ENCODE measurements at places on chromosomes 12 and 14.

GRCh38 chr12:62995097-62995496 is 60.1 kb upstream of the PPM1H start:
- H3K27ac ChIP-seq = no peak overlapping the region
- H3K27me3 ChIP-seq = no peaks in the 10 kb centered on the region
- no peak overlapping the region for H3K4me3 ChIP-seq
- DNase-seq = no peak
- no peaks in the 10 kb centered on the region for H3K36me3 ChIP-seq

DNA sequence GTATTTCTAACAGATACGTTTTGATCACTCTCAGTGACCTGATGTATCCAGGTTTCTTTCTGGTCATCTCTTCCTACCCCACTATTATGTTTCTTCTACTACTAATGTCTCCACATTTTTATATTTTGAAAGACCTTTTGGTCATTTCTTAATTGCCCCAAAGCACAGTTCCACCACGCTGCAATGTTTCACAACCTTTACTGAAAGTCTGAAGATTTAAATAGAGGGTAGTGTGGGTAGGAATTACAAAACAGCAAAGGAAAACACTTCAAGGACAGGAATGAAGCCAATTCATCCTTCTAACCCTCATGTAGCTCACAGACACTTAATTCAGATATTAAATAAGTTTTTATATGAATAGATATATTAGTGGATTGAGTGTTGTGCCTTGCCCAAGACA is 36.1 kb upstream of the SLC16A7 start:
- no peak overlapping the region for H3K27ac ChIP-seq
- no peaks in the 10 kb centered on the region for H3K36me3 ChIP-seq
- no peak overlapping the region for H3K4me3 ChIP-seq
- DNase-seq = no peak

DNA sequence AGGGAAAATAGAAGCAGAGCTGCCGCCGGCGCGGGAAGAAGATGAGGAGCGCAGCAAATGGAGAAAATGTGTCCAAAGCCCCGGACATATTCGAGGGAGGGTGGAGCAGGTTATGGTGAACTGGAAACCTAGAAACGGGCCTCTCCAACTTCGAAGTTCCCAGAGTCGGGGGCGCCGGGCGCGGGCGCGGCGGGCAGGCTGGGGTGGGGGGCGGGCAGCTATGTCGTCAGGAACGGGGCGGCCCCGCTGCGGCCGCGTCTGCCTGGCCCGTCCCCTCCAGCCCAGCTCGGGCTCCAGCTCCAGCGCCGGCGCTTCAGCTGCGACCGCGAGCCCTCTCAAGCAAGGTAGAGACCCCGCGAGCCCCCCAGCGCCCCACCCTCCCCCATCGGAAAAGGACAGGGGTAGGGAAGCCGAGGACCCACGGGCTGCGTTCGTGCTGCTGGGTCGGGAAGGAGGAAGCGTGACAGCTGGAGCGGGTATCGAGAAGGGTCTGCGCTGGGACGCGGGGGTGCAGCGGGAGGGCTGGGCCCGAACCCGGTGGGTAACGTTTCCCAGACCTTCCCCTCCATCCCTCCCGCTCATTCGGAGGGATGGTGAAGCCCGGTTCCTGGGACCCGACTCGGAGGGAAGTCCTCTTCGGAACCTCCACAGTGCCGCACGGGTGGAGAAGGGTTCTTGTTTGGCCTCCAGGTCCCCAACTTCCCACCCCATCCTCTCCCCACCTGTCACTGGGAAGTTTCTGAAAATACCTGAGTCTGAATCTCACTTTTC is 1.0 kb downstream of the DGKA start:
- H3K27me3 ChIP-seq = no peaks in the 10 kb centered on the region
- peak overlapping the region; percentile 96 for H3K27ac ChIP-seq
- peaks cover 62% of the 10 kb centered on the region for H3K36me3 ChIP-seq
- H3K4me3 ChIP-seq = peak overlapping the region; percentile 91
- H3K4me1 ChIP-seq = peaks cover 64% of the 10 kb centered on the region
- peak; percentile 45 for DNase-seq

- DNase-seq = peak; percentile 66
- no peaks in the 10 kb centered on the region for H3K36me3 ChIP-seq
- H3K4me1 ChIP-seq = peaks cover 29% of the 10 kb centered on the region
- peak within 1 kb of the TSS; percentile 86 for H3K4me3 ChIP-seq
- peak within 1 kb of the TSS; percentile 75 for H3K27ac ChIP-seq
Observed at GRCh38 chr14:93115821-93116675, at the start of gene ITPK1. TSS of gene ITPK1 (minus strand) at chr14:93115925. CDS start at chr14:93115163, 762 bp downstream.

GRCh38 chr12:11568155-11568761 is 81.2 kb upstream of the ETV6 start:
- H3K4me3 ChIP-seq = no peak overlapping the region
- H3K27me3 ChIP-seq = peaks cover 12% of the 10 kb centered on the region
- H3K27ac ChIP-seq = no peak overlapping the region
- no peaks in the 10 kb centered on the region for H3K4me1 ChIP-seq

DNA sequence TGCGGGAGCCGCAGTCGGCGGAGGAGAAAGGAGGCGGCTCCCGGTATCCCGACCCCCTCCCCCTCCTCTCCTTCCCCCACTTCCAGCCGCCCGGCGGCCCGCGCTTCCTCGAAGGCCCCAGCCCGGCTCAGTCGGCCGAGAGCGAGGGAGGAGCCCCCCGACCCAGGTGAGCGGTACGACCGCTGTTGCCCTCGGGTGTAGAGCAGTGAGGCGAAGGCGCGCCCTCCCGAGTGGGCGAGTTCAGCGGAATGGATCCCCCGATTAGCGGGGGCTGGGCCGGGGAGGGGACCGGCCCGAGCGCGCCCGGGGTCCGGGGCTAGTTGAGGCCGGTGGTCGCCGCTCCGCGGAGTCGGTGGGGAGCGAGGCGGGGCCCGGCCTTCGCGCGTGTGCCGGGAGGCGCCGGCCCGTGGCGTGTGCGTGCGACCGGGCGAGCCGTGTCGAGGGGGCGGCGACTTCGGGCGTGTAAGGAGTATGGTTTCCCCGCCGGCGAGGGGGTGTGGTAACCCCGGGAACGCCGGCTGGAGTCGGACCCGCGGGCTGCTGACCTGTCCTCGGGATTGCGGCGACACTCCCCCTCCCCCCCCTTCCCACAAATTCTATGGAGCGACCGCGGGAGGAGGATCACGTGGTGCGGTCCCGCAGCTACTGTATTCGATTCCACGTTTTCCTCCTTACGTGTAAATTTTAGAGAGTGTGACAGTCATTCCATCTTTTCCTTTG is 501 bp downstream of the RIMKLB start:
- H3K27me3 ChIP-seq = peaks cover 39% of the 10 kb centered on the region
- peak; percentile 25 for DNase-seq
- H3K4me1 ChIP-seq = peaks cover 14% of the 10 kb centered on the region
- no peak overlapping the region for H3K27ac ChIP-seq
- peak overlapping the region; percentile 86 for H3K4me3 ChIP-seq

DNA sequence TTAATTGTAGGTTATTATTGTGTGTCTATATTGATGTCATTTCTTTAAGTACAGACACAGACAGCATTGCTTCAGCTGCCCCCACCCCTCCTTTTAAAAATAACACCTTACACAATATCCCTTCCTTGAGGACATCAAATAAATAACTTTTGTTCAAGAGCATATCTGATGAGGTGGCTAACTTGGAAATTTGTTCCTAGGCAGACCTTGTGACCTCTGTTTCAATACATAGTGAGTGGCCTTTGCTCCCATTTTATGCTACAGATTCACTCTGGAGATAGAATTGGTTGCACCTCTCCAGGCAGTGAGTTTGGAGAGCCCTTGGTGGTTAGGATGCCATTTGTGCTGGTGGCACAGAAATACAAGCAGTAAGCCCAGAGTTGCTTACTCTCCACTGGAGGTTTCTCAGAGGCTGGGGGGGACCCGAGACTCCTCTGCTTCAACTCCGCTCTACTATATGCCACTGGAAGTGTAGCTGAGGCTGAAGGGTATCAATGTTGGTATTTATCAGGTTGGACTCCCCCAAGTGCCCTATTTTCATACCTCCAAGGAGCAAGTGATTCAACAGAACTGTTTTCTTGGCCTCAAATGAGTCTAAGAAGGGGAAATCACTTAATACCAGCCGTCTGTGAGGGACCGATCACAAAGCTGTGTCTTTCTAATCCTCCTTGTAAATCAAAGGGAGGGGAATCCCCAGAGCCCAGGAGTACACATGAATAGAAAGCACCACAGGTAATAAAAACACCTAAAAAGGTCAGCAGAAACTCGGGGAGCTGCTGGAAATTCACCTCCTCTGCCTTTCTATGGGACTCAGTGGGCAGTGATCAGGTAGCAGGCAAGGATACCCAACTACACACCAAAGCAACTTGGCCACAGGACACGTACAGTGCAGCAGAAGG is 463.1 kb downstream of the RAD51B start:
- H3K27ac ChIP-seq = peak overlapping the region; percentile 96
- peaks cover 47% of the 10 kb centered on the region for H3K4me1 ChIP-seq
- H3K36me3 ChIP-seq = peaks cover 4% of the 10 kb centered on the region
- H3K4me3 ChIP-seq = no peak overlapping the region
- DNase-seq = no peak

- H3K27me3 ChIP-seq = peaks cover 33% of the 10 kb centered on the region
- no peak for DNase-seq
- H3K4me1 ChIP-seq = no peaks in the 10 kb centered on the region
- no peak overlapping the region for H3K4me3 ChIP-seq
- H3K36me3 ChIP-seq = no peaks in the 10 kb centered on the region
Observed at GRCh38 chr12:10015450-10015849, 5.0 kb downstream of the CLEC12B start.

DNA sequence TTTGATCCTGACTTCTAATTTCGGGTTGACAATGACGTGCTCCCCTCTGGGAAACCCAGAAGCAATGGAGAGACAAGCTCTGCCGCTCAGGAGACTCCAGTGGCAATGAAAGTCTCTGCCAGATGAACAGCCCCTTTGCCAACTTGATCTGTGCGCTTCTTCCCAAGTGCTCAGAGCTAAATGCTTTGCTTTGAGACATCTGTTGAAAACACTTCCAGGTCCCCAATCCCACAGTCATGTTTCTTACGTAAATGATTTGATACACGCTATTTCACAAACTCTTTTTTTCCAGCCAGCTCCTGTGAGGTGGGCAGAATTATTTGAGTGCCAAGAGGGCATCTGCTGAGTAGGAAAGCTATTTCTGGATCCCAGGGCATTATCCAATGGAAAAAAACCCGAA is 147.6 kb downstream of the RIMBP2 start:
- H3K27ac ChIP-seq = no peak overlapping the region
- no peak for DNase-seq
- H3K4me1 ChIP-seq = no peaks in the 10 kb centered on the region
- no peaks in the 10 kb centered on the region for H3K36me3 ChIP-seq

GRCh38 chr12:24780697-24781368 is 168.1 kb downstream of the BCAT1 start:
- no peak for DNase-seq
- no peak overlapping the region for H3K27ac ChIP-seq
- no peak overlapping the region for H3K4me3 ChIP-seq

DNA sequence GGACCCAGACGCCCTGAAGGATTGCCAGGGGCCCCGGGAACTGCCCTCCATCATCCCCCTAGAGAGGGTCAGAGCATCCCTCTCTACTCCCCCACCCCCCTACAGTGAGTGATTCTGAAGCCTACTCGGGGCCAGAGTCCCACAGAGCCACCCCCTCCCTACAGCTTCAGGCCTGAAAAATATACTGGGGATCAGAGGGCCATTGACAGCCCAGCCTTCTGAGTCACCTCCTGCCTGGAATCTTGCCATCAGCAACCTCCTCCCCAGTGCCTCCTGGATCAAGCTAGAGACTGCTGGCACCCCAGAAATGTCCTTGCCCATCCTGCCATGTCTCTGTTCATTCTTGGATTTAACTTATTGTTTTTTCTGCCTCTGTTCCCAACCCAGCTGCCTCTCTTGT is 21.7 kb upstream of the MIA2 start:
- H3K27me3 ChIP-seq = no peaks in the 10 kb centered on the region
- H3K36me3 ChIP-seq = peaks cover 3% of the 10 kb centered on the region
- no peak for DNase-seq
- no peak overlapping the region for H3K27ac ChIP-seq

DNA sequence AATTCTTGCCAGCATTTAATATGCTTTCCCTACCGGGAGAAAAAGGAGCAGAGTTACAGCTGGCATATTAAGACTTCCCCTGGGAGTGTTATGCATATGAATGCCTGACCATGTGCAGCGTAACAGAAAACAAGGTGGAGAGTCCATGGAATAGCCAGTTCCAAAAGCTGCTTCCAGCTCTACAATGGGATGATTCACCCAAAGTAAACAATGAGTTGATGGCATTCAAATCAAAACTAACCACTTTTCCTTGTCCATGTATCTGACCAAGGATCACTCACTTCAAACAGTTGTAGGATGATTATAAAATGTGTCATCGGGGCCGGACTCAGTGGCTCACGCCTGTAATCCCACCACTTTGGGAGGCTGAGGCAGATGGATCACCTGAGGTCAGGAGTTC is 48.1 kb upstream of the BICDL1 start:
- no peak overlapping the region for H3K27ac ChIP-seq
- H3K4me3 ChIP-seq = no peak overlapping the region
- no peaks in the 10 kb centered on the region for H3K4me1 ChIP-seq

GRCh38 chr12:85527192-85527591 is 247.2 kb downstream of the ALX1 start:
- no peaks in the 10 kb centered on the region for H3K4me1 ChIP-seq
- H3K36me3 ChIP-seq = no peaks in the 10 kb centered on the region
- H3K4me3 ChIP-seq = no peak overlapping the region
- no peak for DNase-seq
- no peaks in the 10 kb centered on the region for H3K27me3 ChIP-seq

GRCh38 chr14:91889477-91890211 is 22.3 kb upstream of the TC2N start:
- no peak overlapping the region for H3K27ac ChIP-seq
- no peaks in the 10 kb centered on the region for H3K27me3 ChIP-seq
- H3K4me3 ChIP-seq = no peak overlapping the region
- peaks cover 40% of the 10 kb centered on the region for H3K4me1 ChIP-seq
- no peaks in the 10 kb centered on the region for H3K36me3 ChIP-seq
- no peak for DNase-seq

- H3K4me1 ChIP-seq = peaks cover 2% of the 10 kb centered on the region
- no peak overlapping the region for H3K4me3 ChIP-seq
- H3K27ac ChIP-seq = peak overlapping the region; percentile 77
- peaks cover 63% of the 10 kb centered on the region for H3K36me3 ChIP-seq
Observed at GRCh38 chr12:6332459-6332858, 9.4 kb downstream of the TNFRSF1A start.

GRCh38 chr12:95220726-95221125 is 3.1 kb downstream of the VEZT start:
- H3K4me1 ChIP-seq = peaks cover 24% of the 10 kb centered on the region
- H3K4me3 ChIP-seq = no peak overlapping the region
- peaks cover 18% of the 10 kb centered on the region for H3K36me3 ChIP-seq
- peaks cover 3% of the 10 kb centered on the region for H3K27me3 ChIP-seq

GRCh38 chr12:94271351-94271750 is 123.0 kb downstream of the PLXNC1 start:
- DNase-seq = no peak
- peaks cover 36% of the 10 kb centered on the region for H3K4me1 ChIP-seq
- peaks cover 45% of the 10 kb centered on the region for H3K36me3 ChIP-seq
- H3K27ac ChIP-seq = no peak overlapping the region
- H3K27me3 ChIP-seq = no peaks in the 10 kb centered on the region

Data from activated CD4-positive, alpha-beta memory T cell treated with anti-CD3 and anti-CD28 coated beads, Interleukin-2, amount 10 ng/mL, durations not matched to agents 7 days and 5 days (primary cell).